Hepatic stellate cell (primary cell): ENCODE measurements at places on chromosomes 16 and 17.

GRCh38 chr17:36869856-36870719, 67.2 kb upstream of the LHX1 start:
- no peak for DNase-seq

DNA sequence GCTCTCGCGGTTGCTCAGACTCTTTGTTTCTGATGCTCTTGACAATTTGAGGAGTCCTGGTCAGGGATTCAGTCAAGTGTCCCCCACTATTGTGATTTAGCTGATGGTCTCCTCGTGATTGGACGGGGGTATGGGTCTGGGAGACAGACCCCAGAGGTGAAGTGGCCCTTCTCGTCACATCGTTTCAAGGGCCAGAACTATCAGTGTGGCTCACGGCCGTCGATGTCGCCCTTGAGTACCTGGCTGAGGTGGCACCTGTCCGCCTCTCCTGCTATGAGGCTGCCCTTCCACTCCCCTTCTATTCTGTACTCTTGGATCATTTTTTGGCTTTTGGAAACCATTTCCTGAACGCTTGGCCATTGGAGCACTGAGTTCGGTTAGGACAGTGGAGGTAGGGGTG, 7.4 kb upstream of the MEAK7 start:
- no peak for DNase-seq

- no peak for DNase-seq
These were observed 137.9 kb downstream of the GAS7 start for GRCh38 chr17:10060526-10060925.

GRCh38 chr16:17380613-17381012, 90.1 kb downstream of the XYLT1 start:
- DNase-seq = no peak

DNA sequence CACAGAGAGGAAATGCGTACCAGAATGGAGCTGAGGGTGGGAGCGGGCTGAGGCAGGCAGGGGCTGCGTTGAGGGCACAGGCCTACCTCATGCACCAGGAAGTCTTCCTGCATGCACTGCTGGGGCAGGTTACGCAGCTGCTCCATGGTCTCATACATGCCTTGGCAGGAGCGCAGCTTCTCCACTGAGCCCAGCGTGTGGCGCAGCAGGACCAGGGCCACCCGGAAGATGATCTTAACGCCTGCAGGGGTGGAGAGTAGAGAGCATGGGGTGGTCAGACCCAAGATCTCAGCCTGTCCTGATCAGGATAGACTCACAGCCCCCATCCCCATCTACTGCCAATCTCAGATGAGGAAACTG, 3.4 kb upstream of the CD2BP2 start:
- no peak for DNase-seq

GRCh38 chr16:66741169-66741900, 10.1 kb downstream of the DYNC1LI2 start:
- peak; percentile 77 for DNase-seq

GRCh38 chr16:1494129-1494640, 1.0 kb downstream of the TELO2 start:
- DNase-seq = peak; percentile 93

- DNase-seq = peak; percentile 41
These were observed 37.7 kb downstream of the DUSP14 start for GRCh38 chr17:37527249-37527851.

DNA sequence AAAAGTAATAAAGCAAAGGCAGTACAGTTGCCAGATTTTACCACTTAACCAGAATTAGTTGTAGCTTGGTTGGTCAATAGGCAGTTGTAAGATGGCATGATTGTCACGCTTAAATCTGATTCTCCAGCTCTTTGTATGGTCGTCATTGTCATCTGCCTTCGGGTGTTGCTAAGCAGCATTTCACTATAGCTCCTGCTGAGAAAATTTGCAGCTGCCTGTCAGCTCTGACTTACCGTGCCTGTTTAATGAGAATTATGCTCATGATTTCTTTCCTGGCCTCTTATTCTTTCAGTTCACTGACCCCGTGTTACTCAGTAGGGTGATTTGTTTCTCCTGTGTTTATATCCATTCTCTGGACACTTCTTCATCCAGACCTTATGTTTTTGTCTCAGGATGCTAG, 66.7 kb downstream of the TANGO6 start:
- no peak for DNase-seq

DNA sequence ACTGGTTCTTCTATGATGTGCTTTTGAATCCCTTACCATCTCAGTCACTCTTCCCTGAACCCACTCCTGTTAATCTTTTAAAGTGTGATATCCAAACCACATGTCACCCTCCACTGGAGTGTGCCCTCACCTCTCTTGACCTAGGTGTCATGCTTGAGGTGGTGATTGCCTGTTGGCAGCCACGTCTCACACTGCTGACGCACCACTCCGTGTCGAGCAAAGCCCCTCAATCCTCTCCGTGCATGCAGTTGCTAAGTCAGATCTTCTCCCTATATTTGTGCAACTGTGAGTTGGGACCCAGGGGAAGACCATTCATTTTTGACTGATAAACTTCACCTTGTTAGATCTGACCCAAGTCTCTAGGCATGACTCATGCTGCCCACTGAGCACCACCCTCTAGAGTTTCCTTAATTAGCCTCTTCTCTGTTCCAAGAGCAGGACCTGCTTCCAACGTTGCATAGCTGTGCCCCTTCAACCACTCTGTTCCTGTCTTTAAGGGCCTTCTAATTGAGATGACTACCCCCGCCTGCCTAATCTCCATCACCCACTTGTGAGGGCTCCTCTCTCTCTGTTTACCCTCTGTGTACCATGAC, 2.7 kb downstream of the MYH13 start:
- DNase-seq = no peak

- DNase-seq = no peak
These were observed 2.6 kb downstream of the HBM start for GRCh38 chr16:168424-168823.

GRCh38 chr16:52572656-52573055, 25.7 kb upstream of the TOX3 start:
- DNase-seq = no peak

GRCh38 chr17:38329808-38330730, 13.7 kb downstream of the GPR179 start:
- DNase-seq = no peak

DNA sequence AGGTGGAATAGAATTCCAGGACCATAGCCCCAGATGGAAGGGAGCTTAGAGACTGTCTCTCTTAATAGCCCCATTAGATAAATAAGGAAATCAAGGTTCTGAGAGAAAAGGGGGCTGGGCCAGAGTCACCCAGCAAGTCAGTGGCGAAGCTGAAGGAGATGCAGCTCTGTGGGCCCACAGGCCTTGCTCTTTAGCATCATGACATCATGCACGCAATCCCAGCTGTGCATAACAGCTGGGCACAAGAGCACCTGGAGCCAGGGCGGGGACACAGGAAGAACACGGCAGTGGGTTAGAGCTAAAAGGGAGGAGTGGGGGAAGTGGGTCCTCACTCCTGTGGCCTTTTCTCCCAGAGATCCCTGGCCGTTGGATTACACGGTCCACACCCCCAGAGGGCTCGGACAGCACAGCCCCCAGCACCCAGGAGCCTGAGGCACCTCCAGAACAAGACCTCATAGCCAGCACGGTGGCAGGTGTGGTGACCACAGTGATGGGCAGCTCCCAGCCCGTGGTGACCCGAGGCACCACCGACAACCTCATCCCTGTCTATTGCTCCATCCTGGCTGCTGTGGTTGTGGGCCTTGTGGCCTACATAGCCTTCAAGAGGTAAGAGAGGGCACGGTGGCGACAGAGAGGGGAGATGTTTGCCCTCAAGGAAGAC, 15.1 kb downstream of the NGFR start:
- no peak for DNase-seq

DNA sequence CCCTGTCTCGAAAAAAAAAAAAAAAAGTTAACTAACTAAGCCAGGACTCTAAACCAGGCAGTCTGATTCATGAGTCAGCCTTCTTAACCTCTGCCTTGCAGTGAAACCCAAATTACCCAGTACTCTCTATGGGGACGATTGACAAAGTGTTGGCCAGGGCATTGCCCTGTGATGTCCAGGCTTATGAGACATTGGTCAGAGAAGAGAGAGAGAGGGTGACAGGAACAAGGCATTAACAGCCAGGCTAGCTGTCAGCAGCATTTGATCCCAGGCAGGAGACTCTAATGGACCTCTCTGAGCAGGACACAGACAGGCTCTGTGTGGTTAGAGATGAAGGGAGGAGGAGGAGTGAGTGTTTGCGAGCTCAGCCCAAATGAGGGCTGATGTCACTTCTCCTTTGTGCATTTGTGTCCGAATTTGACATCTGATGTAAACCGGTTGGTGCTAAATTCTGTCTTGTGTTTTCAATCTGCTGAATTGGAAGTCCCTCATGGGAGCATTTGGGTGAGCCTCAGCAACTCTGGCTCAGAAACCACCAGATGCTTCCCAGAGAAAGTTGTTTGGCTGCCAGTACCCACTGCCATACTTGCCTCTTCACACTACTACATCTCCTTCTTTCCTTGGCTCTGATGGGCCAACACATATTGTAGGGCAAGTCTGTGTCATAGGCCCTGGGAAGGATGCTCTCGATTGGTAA, 4.3 kb upstream of the MYL4 start:
- peak; percentile 39 for DNase-seq

- no peak for DNase-seq
These were observed 246.5 kb upstream of the CIBAR2 start for GRCh38 chr16:85358704-85359146.

- no peak for DNase-seq
These were observed 17.6 kb downstream of the LPCAT2 start for GRCh38 chr16:55526441-55526840.

DNA sequence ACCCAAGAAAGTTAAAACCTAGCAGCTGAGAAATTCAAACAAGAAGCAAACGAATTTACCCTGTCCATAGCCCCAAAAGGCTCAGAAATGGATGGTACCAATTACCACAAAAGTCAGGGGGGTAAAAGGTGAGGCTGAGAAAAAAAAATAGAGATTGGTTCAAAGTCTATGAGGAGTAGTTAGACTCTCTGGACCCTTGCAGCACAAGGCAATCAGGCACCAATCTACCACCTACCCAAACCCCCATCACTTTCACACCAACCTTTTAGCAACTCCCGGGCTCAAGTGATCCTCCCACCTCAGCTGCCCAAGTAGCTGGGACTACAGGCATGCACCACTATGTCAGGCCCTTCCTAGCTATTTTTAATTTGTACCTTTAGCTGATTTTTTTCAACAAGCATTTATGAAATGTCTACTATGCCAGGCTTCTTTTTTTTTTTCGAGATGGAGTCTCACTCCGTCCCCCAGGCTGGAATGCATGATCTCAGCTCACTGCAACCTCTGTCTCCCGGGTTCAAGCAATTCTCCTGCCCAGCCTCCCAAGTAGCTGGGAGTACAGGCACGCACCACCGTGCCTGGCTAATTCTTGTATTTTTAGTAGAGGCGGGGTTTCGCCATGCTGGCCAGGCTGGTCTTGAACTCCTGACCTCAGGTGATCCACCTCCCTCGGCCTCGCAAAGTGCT, 40.8 kb downstream of the USP32 start:
- no peak for DNase-seq

- peak; percentile 61 for DNase-seq
These were observed 13.5 kb downstream of the PSMD7 start for GRCh38 chr16:74309789-74310781.

- peak; percentile 95 for DNase-seq
These were observed 941 bp upstream of the FBXL20 start for GRCh38 chr17:39402244-39402889.

DNA sequence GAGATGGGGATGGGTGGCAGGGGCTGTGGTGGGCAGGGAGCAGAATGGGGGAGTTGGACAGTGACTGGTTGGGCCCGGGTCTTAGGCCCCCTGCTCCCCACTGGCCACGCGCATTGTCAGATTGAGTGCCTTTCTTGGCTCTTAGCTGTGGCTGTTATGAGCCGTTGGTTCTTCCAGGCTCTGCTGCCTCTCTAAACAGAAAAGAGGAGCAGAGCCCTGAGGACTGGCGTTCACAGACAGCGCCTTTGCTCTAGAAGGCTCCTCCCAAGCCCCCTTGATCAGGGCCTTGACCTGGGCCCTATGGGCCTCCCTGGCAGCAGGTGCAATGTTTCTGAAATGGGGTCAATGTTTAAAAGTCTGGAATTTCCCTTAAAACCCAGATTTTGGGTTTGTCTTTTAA, 14.8 kb upstream of the NUDT16L1 start:
- no peak for DNase-seq

DNA sequence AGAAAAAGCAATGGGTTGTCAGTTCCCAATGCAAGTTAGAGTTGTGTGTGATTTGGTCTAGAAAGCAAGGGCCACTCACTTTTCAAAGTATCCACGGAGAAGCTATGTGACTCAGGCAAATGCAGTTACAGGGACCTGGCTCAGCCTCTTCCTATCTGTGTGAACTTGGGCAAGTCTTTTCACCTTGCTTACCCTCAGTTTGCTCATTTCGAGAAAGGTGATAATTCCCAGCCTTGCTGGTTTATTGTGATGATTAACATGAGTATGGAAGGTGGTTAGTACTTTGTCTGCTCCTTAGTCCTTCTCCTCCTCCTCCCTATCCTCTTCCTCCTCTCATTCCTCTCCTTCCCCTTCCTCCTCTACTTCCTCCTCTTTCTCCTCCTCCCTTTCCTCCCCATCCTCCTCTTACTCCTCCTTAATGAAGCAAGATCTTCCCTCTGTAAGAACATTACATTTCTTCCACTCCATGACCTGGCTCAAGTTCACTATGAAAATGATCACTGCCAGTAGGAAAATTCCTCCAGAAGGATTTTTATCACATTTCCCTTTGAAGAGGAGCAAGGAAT, 204.0 kb downstream of the GRIN2A start:
- DNase-seq = no peak

- peak; percentile 69 for DNase-seq
These were observed at the start of gene MT1A for GRCh38 chr16:56637814-56638750. Gene MT1A, plus strand, starts transcription at chr16:56638666. Its CDS starts 73 bp downstream, at chr16:56638739.

GRCh38 chr17:29096094-29096493, 53.2 kb downstream of the PIPOX start:
- DNase-seq = no peak

DNA sequence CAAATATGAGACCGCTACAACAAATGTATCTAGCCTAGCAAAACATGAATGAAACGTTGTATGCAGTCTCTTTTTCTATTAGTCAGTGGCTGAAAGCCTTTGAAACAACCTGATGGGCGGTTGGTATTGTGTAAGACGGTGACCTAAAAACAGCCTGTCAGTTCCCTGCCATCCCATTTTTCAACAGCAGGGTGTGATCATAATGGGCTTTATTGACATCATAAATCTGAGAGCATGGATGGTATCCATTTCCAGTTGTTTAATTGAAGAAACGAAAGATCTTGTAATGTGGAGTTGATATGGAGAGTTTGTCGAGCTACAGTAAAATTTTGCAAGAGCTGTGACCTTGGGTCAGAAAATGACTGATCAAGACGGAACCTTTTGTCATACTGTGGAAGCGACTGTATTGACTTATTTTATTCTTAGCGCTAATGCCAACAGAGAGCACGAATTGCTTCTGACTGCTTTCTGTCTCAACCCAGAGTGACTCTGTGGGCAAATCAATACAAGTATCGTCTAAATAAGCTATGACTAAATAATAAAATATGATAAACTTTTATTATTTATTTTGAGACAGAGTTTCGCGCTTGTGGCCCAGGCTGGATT, 12.3 kb upstream of the MEIOB start:
- DNase-seq = no peak

- no peak for DNase-seq
These were observed 516 bp downstream of the CPNE2 start for GRCh38 chr16:57092786-57093411.

- DNase-seq = no peak
These were observed 19.9 kb upstream of the KPNB1 start for GRCh38 chr17:47629826-47630225.
